Smooth muscle cell of trachea (primary cell): ENCODE measurements at places on chromosomes 2 and 18. TPM values are rescaled to one million over a fixed set of nuclear protein-coding genes. Genes with fewer than 3 reads are reported as not detected.

Gene NEB
- 0.15 and 0.17 TPM in 2 replicates for total RNA-seq

Gene ARHGAP15
- total RNA-seq, result not detected in 2 replicates

Gene SCTR
- not detected in 2 replicates for total RNA-seq

Gene GALNT13
- total RNA-seq, result 0.17 TPM in 1 of 2 replicates, not detected in the other

Gene NAT8
- not detected in 2 replicates for total RNA-seq

Gene LINC00305
- total RNA-seq, result not detected in 2 replicates

Gene LIMS2
- 0.44 and 2.3 TPM in 2 replicates for total RNA-seq

Gene ELOA2
- not detected in 2 replicates for total RNA-seq

Gene BOK
- 17.2 and 31.4 TPM in 2 replicates for total RNA-seq

Gene MBP
- total RNA-seq, result 3.8 and 14.4 TPM in 2 replicates

Gene PROM2
- 0.29 and 0.83 TPM in 2 replicates for total RNA-seq

Gene SRD5A2
- not detected in 2 replicates for total RNA-seq

Gene IL18RAP
- total RNA-seq, result not detected in 2 replicates

Gene REG1B
- not detected in 2 replicates for total RNA-seq

Gene POTEC
- total RNA-seq, result not detected in 2 replicates

Gene NT5C1B
- not detected in 2 replicates for total RNA-seq

Gene ALPG
- total RNA-seq, result not detected in 2 replicates

Gene RAD51AP2
- not detected in 2 replicates for total RNA-seq

Gene IGFBP5
- total RNA-seq, result 474 and 2,317 TPM in 2 replicates

Gene HS1BP3
- total RNA-seq, result 49.6 and 86.3 TPM in 2 replicates

Gene GRHL1
- 0.58 and 0.66 TPM in 2 replicates for total RNA-seq

Gene CBLN2
- total RNA-seq, result not detected in 2 replicates

Gene TRABD2A
- total RNA-seq, result 13.8 and 17.5 TPM in 2 replicates

Gene LYG1
- total RNA-seq, result 0.17 and 0.73 TPM in 2 replicates

Gene LRRFIP1
- total RNA-seq, result 82.0 and 92.2 TPM in 2 replicates

Gene LAMA1
- total RNA-seq, result 3.6 and 13.7 TPM in 2 replicates

Gene TRIB2
- total RNA-seq, result 16.6 and 18.4 TPM in 2 replicates

Gene NUP35
- total RNA-seq, result 6.8 and 15.4 TPM in 2 replicates

Gene RNF149
- 51.3 and 52.9 TPM in 2 replicates for total RNA-seq

Gene COL6A3
- total RNA-seq, result 2,183 and 3,095 TPM in 2 replicates

Gene B3GNT7
- total RNA-seq, result 0.33 TPM in 1 of 2 replicates, not detected in the other

Gene AQP12B
- 0.17 TPM in 1 of 2 replicates, not detected in the other for total RNA-seq

Gene TCF23
- not detected in 2 replicates for total RNA-seq

Gene ARHGEF4
- 1.3 and 4.0 TPM in 2 replicates for total RNA-seq

Gene ADD2
- total RNA-seq, result 0.29 TPM in 1 of 2 replicates, not detected in the other

Gene G6PC2
- not detected in 2 replicates for total RNA-seq

Gene BARD1
- 14.9 and 37.8 TPM in 2 replicates for total RNA-seq
